ENCODE measurements at places on chromosomes 16 and 17.

DNA sequence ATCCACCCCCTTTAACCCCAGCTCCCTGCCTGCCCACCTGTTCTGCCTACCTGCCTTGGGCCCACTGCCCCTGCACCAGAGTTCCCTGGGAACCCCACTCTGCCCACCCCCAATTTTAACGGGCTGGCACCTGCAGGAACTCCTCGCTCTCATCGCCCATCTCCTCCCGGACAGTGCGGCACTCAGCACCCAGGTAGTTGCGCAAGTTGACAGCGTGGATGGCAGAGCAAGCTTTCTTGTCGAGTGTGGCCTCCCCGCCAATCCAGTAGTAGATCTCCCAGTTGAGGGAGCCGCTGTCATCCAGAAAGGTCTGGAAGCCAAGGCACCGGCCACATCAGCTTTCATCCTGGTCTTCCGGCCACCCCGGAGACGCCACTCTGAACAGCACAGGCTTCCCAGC is 7.8 kb downstream of the FLII start:
- DNase-seq, result no peak

DNA sequence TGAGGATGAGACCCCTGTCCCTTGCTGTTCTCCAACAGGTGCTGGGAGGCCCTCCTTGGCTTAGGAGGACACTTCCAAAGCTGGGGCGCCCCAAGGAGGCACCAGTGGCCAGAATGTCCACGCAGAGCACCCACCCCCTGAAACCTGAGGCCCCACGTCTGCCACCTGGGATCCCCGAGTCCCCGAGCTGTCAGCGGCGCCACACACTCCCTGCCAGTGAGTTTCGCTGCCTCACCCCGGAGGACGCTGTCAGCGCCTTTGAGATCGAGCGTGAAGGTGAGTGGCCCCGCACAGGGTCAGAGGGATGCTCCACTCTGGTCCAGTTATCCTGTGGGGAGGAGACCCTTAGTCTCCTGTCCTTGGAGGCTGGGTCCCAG is 1.2 kb downstream of the AANAT start:
- DNase-seq, result no peak

GRCh38 chr16:29848420-29849297 is 14.4 kb downstream of the CDIPT start:
- peak; percentile 54 for DNase-seq

DNA sequence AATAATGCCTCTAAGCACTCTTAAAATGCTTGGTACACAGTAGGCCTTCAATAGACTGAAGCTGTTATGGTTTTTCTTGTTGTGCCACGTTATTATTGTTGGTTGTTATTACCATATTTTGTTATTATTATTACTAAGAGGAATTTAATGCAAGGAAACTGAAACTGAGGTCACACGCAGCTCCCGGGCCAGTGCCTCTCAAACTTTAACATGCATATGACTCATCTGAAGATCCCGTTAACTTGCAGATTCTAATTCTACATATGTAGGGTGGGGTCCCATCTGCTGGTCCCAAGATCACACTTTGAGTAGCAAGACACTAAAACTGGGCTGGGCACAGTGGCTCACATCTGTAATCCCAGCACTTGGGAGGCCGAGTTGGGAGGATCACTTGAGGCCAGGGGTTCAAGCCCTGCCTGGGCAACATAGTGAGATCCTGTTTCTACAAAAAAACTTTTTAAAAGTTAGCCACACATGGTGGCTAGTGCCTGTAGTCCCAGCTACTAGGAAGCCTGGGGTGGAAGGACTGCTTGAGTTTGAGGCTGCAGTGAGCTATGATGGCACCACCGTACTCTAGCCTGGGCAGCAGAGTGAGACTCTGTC is 888 bp downstream of the ACSM5 start:
- no peak for DNase-seq

DNA sequence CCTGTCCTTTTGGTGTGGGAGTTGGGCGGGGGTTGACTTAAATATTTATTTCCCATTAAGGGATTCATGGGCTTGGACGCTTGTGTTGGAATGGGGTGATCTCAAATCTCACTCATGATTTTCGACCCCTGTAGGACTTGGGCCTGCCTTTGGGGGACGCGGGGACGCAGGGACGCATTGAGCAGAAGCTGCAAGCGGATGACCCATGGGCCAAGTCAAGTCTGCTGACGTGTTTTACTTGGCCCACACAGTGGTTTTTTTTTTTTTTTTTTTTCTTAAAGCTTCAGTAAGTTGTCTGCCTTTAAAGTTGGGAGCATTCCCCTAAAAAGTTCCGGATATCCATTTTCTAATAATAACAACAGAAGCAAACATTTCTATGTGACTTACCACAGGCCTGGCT is 28.9 kb downstream of the CMIP start:
- DNase-seq, result no peak

DNA sequence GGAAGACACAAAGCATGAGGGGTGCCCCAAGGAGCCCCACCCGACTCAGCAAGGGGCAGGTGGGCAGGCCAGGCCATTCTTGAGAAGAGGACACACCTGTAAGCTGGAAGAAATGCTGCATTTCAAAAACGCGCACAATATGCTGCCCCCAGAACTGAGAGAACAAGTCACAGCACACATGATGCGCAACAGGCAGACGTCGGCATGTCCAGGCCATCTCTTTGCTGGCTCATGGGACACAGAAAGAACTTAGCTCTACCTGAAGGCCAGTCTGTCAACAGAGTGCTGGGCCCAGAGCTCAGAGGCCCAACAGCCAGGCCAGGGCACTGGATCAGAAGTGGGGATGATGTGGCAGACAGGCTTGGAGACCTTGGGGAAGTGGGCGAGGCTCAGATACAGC is 18.0 kb downstream of the KIFC3 start:
- no peak for DNase-seq

DNA sequence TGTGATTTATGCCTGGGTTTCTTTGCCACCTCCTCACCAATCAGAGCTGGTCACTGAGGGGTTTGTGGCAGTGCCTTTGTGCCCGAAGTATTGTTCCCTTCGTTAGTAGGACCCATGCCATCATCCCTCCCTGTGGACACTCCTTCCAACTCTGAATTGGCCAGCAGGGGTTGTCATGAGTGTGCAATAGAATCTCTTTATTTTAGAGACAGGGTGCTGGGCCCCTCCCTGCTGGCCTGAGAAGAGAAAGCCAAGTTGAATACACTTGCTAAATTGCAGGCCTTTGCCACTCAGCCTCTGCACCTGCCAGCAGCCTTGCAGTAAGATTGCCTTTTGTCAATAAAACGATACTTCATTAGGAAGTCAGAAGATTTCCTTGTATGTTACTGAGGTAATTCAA is 40.7 kb upstream of the SLC12A3 start:
- no peak for DNase-seq

DNA sequence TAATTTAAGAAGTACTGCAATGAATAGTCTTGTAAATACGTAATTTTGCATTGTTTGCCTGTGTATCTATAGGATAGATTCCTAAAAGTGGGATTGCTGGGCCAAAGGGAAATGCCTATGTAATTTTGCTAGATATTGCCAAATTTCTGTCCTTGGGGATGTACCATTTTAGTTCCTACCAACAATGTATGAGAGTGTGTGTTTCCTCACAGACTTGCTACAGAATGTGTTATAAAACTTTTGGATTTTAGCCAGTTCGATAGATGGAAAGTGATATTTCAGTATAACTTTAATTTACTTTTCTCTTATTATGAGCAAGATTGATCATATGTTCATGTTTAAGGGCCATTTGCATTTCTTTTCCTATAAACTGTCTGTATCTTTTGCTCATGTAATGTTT is 8.3 kb downstream of the TANGO6 start:
- no peak for DNase-seq

DNA sequence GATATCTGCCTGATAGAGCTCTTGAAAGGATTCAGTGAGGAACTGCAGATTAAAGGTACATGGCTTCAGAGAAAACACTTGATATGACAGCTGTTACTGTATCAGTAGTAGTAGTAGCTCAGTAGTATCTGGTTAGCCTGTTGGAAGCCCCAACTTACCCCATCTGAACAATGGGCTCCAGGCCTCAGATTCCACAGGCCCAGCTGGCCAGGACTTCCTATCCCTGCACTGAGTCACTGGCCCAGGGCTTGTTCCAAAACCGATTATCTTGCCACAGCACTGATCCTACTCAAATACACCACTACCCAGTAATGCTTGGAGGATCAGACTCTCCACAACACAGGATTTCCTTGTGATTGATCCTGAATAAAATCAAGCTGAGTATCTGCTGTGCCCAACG is 32.6 kb downstream of the DCUN1D3 start:
- DNase-seq, result no peak

GRCh38 chr16:87064731-87065445 is 252.3 kb downstream of the C16orf95 start:
- DNase-seq, result no peak

DNA sequence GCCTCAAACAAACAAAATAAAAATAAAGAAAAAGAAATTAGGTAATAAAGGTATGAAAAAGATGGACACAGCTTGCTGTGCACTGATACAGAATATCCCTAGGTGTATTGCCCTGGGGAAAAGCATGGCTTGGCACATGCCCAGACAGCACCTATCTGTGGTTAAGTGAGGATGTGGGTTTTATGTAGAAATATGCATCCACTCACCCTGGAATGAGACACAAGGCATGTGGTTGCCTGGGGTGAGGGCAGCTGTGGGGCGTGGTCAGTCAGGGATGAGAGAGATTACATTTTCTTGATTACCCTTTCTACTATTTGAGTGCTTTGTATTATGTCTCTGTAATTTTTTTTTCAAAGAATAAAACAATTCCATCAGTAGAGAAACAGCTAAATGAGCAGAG is 6.9 kb downstream of the PLLP start:
- DNase-seq, result no peak

DNA sequence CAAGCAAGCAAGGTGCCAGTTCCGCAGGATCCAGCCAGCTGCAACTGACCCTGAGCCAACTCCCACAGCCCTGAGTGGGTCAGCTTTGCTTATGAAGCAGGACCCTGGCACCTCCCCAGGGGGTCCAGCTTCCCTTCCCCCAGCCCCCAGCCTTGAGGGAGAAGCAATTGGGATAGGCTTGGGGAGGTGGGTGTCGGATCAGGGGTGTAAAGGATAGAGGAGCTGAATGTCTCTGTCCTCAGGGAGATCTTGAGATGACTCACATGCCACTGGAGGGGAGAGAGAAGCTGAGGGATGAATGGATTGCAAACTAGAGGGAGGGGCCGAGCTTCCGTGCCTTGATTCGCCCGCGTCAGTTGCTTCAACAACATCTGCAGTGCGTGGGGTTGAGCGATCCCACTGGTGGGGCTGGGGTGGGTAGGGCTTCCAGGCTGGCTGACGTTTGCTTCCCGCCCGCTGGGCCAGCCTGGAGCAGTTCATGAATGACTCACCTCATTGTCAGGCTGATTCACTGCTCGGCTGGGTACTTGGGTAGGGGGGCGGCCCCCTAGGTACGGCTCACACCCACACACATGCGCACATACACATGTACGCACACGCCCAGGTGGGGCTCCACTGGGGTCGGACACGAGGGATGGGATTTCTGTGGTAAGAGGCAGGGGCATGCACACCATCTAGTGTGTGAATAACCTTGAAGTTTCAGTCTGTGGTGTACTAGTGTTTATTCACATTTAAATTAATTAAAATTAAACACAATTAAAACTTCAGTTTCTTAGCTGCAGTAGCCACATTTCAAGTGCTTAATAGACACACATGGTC is 3.6 kb upstream of the HROB start:
- DNase-seq, result no peak

DNA sequence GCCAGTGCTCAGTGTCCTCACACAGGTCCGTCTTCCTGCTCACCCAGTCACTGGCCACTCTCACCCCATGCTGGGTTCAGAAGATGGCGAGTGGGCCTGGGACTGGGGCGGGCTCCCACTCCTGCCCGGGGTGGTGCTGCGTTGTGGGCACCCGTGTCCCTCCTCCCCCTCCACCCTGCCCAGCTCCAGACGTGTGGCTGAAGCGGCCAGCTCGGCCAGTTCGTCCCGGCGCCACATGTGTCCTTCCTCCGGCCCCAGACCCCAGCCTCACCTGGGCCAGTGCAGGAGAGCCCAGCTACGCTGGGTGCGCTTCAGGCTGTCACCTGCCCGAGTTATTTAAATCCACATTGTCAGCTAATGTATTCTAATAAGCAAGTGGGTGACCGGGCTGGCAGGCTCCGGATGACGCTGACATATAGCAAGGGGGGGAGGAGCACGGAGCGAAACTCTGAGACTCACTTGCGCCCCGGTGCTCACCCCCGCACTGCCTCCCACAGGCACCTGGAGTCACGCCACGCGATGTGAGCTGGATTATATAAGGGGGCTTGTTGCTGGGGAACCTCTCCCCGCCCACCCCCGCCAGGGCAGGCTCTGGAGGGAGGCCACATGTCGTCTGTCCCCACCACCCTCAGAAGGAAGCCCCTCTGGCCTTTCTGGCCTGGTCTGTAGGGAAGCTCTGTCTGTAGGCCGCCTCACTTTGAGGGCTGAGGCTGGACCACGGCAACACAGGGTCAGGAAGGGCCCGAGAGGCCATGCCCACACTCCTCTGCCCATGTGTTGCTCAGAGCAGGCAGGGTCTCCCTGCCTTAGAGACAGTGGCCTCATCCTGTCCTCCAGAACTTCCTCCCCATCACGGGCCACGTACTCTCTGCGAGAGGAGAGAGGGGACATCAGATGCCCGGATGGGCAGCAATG is 7.1 kb upstream of the BAIAP2 start:
- no peak for DNase-seq

GRCh38 chr16:67277294-67277998 is 1.9 kb upstream of the PLEKHG4 start:
- DNase-seq, result no peak

DNA sequence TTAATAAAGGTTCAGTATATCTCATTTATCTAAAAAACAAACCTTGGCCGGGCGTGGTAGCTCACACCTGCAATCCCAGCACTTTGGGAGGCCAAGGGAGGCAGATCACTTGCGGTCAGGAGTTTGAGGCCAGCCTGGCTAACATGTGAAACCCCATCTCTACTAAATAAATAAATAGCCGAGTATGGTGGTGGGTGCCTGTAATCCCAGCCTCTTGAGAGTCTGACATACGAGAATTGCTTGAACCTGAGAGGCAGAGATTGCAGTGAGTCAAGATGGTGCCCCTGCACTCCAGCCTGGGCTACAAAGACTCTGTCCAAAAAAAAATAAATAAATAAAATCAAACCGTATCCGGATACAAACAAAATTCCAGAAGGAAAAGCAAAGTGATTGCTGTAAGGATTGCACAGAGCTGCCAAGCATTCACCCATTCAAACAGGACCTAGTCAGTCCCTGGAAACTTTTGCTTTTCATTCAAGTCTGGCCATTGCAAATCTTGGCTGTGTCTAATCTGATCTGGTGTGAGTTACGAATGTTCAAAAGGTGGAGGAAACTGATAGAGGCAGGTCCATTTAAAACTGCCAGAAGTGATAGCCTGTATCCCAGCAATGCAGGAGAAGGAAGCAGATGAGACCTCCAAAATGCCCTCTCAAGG is 102.5 kb upstream of the CLEC3A start:
- DNase-seq, result no peak

DNA sequence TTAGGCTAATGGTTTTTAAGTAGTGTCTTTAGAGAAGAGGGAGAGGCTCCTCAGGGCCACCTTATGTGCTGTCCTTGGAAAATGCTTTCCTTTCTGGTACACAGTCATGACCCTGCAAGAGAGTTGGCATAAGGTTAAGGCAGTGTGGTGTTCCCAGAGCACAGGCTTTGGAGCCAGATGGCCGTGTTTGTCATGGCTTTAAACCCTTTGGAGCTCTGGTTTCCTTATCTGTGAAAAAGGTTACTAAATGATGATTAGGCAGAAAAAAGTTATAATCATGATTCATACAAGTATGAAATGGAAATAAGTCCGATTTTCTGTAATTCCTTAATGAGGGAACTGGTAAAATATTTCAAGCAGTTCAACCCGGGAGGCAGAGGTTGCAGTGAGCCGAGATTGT is 13.2 kb downstream of the UTP4 start:
- DNase-seq, result no peak

GRCh38 chr17:82272495-82273326 is 789 bp downstream of the CSNK1D start:
- DNase-seq, result no peak
